ENCODE measurements at places on chromosomes 1 and 21.

DNA sequence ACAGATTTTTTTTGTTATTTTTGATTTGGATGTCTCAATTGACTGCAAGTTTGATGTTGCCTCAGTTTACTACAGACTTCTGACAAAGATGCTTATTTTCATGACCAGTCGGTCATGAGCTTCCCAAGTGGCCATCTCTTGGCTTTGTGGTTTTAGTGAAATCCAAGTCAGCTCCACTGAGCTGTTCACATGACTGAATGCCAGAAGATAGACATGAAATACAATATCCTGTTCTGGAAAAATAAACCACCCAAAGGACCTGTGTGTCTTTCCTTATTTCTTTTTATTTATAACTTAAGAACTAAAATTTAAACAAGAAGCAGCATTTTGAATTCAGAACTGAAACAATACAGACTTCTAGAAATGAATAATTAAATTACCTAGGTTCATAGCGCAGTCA is 89.3 kb downstream of the HMCN1 start:
- no peak for DNase-seq

- no peak for DNase-seq
Observed at GRCh38 chr1:183235503-183235902, 49.4 kb downstream of the LAMC2 start.

GRCh38 chr1:118253053-118253915 is 68.3 kb upstream of the SPAG17 start:
- DNase-seq, result no peak

DNA sequence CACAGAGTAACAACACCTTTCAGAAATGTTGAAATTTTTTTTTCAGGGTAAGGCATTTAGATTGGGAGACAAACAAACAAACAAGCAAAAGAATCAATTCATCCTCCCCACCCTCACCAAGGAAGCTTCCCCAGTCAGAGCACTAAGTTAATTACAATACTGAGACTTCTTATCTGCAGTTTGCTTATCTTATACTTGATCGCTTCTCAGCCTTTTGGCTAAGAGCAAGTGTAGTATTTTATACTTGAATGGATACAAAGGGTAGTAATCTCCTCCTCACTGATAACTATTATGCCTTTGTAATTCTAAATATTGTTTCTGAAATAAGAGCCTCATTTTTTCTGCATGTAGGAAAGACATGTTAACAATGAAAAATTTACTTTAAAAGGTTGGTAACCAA is 54.4 kb downstream of the ADAMTS5 start:
- DNase-seq, result no peak

- DNase-seq, result no peak
Observed at GRCh38 chr1:118479351-118479750, 294.3 kb upstream of the SPAG17 start.

DNA sequence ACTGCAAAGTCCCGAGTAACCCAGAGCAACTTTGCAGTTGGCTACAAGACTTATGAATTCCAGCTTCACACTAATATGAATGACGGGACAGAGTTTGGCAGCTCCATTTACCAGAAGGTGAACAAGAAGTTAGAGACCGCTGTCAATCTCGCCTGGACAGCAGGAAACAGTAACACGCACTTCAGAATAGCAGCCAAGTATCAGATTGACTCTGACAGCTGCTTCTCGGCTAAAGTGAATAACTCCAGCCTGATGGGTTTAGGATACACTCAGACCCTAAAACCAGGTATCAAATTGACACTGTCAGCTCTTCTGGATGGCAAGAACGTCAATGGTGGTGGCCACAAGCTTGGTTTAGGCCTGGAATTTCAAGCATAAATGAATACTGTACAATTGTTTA is 66.8 kb downstream of the ACBD6 start:
- DNase-seq, result no peak

DNA sequence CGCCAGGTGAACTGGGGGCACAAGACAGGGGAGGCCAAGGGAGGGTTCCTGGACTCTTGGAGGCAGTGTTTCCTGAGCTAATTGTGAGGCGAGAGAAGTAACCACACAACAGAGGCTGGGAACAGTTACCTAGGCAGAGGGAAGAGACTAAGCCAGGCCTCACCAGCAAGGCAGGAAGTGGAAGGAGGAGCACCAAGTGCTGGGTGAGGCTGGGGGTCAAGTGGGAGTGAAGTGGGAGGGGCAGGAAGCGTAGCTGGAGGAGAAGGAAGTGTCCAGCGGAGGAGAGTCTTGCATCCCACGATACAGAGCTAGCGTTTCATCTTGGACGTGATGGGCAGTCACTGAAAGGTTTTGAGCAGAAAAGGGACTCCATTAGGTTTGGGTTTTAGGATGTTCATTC is 48.3 kb upstream of the CAPZB start:
- peak; percentile 0 for DNase-seq

- DNase-seq, result no peak
Observed at GRCh38 chr1:86640161-86640670, 64.2 kb upstream of the SH3GLB1 start.

GRCh38 chr1:92323473-92324453 is 24.9 kb downstream of the RPAP2 start:
- no peak for DNase-seq

- DNase-seq, result no peak
Observed at GRCh38 chr1:157773493-157774350, 3.2 kb downstream of the FCRL2 start.

DNA sequence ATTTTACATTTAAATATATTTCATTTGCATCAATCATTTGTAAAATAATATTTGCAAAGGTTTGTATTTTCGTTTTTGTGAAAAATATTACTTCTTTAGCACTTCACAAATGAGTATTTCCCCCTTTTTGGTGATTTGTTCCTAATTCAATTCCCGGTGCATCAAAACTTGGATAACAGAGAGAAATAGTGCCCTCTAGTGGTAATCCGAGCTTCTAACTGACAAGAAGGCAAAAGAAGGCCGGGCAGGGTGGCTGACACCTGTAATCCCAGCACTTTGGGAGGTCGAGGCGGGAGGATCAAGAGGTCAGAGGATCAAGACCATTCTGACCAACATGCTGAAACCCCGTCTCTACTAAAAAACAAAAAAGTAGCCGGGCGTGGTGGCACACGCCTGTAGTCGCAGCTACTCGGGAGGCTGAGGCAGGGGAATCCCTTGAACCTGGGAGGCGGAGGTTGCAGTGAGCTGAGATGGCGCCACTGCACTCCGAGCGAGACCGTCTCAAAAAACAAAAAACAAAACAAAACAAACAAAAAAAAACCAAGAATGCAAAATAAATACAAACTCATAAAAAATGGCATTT is 137.7 kb downstream of the COL11A1 start:
- DNase-seq, result peak; percentile 28

GRCh38 chr1:162361349-162361748 is 15.3 kb downstream of the SPATA46 start:
- no peak for DNase-seq

DNA sequence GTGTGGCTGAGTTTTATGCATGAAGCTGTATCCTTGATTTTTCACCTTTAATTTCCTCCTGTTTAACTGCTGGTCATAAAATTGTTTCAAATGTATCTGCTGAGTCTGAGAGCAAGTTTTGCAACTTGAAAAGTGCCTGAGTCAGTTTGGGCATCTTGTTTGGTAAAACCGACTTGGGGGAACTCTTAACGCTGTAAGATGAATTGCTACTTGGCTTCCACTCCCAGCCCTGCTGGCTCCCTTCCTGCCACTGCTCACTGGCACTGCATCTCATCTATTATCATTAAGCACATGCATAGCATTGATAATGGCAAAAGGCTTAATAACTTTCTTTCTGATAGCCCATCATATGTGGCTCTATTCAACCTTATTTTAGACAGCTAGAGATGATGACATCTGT is 35.7 kb upstream of the FAM78B start:
- DNase-seq, result no peak

DNA sequence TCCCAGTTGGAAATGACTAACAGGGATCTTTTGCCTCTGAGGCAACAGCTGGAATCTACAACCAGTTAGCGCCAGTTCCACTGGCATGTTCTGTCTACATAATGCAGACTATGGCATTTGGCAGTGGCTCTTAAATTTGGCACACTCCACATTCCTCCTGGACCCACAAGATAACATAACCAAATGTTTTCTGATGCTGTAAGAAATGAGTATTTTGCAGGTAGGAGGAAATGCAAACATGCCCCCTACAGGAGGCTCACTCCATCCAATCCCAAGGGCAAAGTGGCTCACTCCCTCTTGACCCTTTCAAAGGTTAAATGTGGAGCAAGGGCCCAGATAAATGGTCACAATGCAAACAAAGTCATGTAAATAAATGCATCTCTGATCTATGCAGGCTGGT is 129.2 kb upstream of the PROX1 start:
- DNase-seq, result no peak

- no peak for DNase-seq
Observed at GRCh38 chr1:87515781-87516180, 187.1 kb downstream of the LMO4 start.

DNA sequence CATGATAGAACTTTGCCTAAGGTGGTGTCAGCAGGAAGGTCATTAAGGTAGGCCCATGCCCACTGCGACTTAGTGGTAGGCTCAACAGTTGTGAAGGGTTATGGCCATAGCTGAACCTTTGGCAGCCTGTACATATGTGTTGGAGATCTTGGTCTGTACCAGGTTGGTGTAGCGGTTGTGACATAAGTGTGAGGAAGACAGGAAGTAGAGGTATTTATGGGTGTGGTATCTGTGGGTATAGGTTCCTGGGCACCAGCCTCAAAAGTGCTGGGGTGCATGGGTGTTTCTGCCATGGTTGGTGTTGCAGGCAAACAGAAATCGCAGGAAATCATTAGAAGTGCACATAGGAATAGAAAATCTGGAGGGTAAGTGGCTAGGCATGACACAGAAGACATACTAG is 18.6 kb upstream of the LRIF1 start:
- DNase-seq, result no peak

GRCh38 chr1:159055181-159055641 is 21.4 kb downstream of the AIM2 start:
- DNase-seq, result peak; percentile 3

GRCh38 chr1:37156646-37157045 is 122.3 kb upstream of the GRIK3 start:
- DNase-seq, result no peak

DNA sequence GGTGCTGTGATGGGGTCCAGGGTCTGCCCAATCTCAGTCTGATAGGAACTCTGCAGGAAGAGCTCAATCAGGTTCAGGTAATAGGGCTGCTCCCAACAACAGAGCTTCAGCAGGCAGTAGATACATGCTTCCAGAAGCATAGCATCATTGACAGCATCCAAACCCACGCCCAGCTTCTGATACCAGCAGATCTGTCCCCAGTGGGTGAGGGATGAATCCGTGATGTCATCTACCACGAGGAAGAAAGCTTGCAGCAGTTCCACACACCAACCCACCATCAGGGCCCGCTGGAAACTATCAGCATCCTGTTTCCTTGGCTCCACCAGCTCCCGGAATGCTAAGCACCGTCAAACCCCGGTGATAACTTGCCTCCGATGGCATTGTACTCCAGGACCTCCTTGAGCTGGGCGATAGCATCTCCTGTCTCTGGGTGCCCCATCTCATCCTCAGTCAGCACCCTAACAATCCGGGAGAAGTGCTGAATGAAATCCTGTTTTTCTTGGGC is 14.7 kb downstream of the NEK2 start:
- DNase-seq, result no peak

DNA sequence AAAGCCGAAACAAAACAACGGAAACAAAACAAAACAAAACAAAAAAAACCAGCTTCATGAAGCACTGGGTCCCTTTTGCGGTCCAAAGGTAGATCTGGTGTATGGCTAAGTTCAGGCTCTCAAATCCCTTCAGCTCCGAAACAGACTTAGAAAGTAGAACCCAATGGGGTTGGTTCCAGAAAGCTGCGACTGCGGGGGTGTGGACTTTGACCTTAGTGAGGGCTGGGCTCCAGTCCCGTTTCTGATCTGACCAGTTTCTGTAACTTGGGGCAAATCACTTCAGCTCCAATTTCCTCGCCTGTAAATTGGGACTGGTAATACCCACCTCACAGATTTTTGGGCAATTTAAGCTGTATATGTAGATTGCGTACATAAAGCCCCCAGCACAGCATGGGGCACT is 105.2 kb downstream of the ZSCAN20 start:
- DNase-seq, result no peak

DNA sequence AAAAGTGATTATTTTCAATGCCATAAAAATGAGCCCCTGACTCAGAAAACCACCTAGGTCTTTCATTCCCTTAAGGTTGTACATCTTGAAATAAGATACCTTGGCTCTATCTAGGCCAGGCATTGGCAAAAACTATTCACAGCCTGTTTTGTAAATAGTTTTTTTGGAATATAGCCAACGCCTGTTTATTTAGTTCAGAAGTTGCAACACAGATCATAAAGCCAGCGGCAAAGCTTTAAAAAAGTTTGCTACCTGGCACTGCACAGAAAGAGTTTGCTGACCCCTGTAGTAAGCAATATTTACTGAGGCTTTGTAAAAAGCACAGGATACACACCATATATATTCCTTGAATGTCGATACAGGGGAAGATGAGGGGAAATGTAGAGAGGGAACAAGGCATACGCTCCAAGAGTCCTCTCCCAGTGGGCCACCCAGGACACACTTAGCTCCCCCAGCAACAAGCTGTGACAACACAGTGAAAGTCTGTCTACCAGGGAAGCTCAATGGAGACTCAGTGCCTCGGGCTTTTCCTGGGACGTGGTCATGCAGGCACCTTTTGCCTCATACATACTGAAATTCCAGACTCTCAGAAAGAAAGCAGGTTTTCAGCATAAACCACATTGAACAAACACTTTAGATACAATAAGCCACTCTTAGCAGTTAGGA is 20.5 kb downstream of the TARBP1 start:
- DNase-seq, result no peak

GRCh38 chr1:231596337-231596791 is 30.2 kb upstream of the DISC1 start:
- DNase-seq, result no peak

- DNase-seq, result no peak
Observed at GRCh38 chr21:35511696-35512162, 462.6 kb upstream of the RUNX1 start.

DNA sequence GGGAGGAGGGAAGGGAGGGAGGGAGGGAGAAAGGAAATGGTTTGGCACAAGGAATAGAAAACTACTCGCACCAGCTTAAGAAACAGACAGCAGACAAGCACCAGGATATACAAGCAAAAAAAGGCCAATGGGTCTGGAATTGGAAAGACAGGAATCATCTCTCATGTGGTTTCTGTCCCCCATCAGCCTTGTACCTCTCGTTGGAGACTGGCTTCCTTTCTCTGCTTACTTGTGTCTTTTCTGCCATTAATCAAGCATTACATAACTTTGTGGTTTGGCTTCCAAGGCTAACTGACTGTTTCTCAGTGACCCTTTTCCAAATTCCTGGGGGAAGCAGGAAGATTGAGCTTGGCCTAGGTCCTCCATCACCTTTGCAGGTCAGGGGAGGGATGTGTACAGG is 11.8 kb upstream of the RALGPS2 start:
- no peak for DNase-seq

Measured in midbrain (tissue), 1 donor.